A549 treated with CpdA at 1 μM for 4 hours (cell line): ENCODE measurements at places on chromosomes 5 and 9. TPM values are rescaled to one million over a fixed set of nuclear protein-coding genes. Genes with fewer than 3 reads are reported as not detected.

Gene PCDHGA9
- total RNA-seq, result 0.06 to 0.14 TPM (median 0.08 TPM) in 3 of 5 replicates, not detected in the others

Gene MEIKIN
- not detected in 5 replicates for total RNA-seq

Gene DRD1
- 0.83 to 1.4 TPM (median 1.0 TPM) in 5 replicates for total RNA-seq

Gene ABO
- not detected in 5 replicates for total RNA-seq

Gene SLC36A2
- total RNA-seq, result not detected in 5 replicates

Gene ACTL7A
- not detected in 5 replicates for total RNA-seq

Gene LCN1
- not detected in 5 replicates for total RNA-seq

Gene CDC37L1
- 10.6 to 15.8 TPM (median 13.5 TPM) in 5 replicates for total RNA-seq

Gene AK1
- 43.4 to 83.0 TPM (median 68.3 TPM) in 5 replicates for total RNA-seq

Gene STKLD1
- total RNA-seq, result 0.23 to 1.4 TPM (median 0.81 TPM) in 5 replicates

Gene PALM2AKAP2
- 0.06 to 0.55 TPM (median 0.37 TPM) in 5 replicates for total RNA-seq

Gene CNTLN
- total RNA-seq, result 4.7 to 6.1 TPM (median 5.4 TPM) in 5 replicates

Gene CARTPT
- not detected in 5 replicates for total RNA-seq

Gene ZNF883
- 0.74 to 1.3 TPM (median 0.85 TPM) in 5 replicates for total RNA-seq

Gene NR5A1
- total RNA-seq, result 0.08 TPM in 1 of 5 replicates, not detected in the others

Gene NR6A1
- total RNA-seq, result 1.0 to 2.2 TPM (median 1.7 TPM) in 5 replicates

Gene IL13
- total RNA-seq, result 0.07 TPM in 1 of 5 replicates, not detected in the others

Gene NSG2
- 0.10 TPM in 1 of 5 replicates, not detected in the others for total RNA-seq

Gene GARNL3
- total RNA-seq, result 2.0 to 4.8 TPM (median 2.5 TPM) in 5 replicates

Gene ANKRD33B
- 10.0 to 11.2 TPM (median 10.9 TPM) in 5 replicates for total RNA-seq

Gene IFNA14
- total RNA-seq, result not detected in 5 replicates

Gene PGM5
- total RNA-seq, result not detected in 5 replicates
